ENCODE measurements at places on chromosomes 3 and 15.
A peak's percentile ranks its signal among the peaks of the same experiment; 100 is the strongest.

DNA sequence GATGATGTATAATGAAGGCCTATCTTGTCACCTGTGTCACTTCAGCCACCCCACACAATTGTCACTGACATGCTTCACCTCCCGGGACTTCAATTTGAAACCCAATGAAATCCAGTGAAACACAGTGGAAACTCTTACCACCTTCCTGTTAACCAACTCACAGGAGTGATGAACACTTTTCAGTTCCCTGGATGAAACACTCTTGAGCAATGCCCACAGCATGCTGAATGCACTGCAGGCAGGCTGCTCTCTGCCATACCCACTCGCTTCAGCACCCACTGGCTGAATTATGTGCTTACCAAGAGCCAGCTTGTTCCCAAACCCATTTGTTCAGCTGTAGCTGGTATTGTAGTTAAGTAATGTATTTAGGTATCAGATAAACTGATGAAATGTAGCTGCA is 47.0 kb downstream of the MAP2K1 start:
- peaks cover 43% of the 10 kb centered on the region for H3K4me1 ChIP-seq
- H3K36me3 ChIP-seq, result peaks cover 61% of the 10 kb centered on the region
- peak overlapping the region; percentile 50 for H3K27ac ChIP-seq
- H3K4me3 ChIP-seq, result no peak overlapping the region
- DNase-seq, result no peak
- no peaks in the 10 kb centered on the region for H3K27me3 ChIP-seq

- H3K27ac ChIP-seq, result no peak overlapping the region
- no peak overlapping the region for H3K4me3 ChIP-seq
- H3K27me3 ChIP-seq, result no peaks in the 10 kb centered on the region
- DNase-seq, result no peak
- no peaks in the 10 kb centered on the region for H3K4me1 ChIP-seq
Observed at GRCh38 chr3:47641739-47642138, 63.1 kb upstream of the CSPG5 start.

- no peak overlapping the region for H3K4me3 ChIP-seq
- H3K27ac ChIP-seq, result no peak overlapping the region
- no peak for DNase-seq
- H3K36me3 ChIP-seq, result no peaks in the 10 kb centered on the region
- no peaks in the 10 kb centered on the region for H3K27me3 ChIP-seq
Observed at GRCh38 chr3:155179966-155180757, 100.0 kb downstream of the MME start.

DNA sequence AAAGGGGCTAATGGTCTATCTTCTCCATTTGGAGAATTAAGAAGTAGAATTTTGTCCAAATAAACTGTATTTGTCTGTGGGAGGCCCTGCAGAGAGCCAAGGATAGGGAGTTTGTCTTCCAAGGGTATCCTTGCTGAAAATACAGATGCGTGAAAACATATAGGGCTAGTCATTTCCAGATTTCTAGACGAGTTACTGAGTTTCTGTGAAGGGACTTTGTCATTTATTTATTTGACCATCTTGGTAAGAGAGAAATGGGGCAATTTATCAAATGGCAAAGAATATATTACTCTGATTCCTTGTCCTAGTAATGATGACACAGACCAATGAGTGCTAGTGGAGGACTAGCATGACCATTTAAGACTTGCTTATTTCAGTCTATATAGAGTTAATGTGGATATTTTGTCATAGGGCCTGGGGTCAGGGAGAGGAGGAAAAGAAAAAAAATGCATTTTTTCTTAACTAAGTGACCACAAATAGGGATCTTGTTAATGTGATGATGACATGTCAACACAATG is 376.6 kb upstream of the ONECUT1 start:
- no peaks in the 10 kb centered on the region for H3K36me3 ChIP-seq
- H3K4me3 ChIP-seq, result no peak overlapping the region
- H3K27ac ChIP-seq, result no peak overlapping the region
- H3K4me1 ChIP-seq, result no peaks in the 10 kb centered on the region
- no peak for DNase-seq

DNA sequence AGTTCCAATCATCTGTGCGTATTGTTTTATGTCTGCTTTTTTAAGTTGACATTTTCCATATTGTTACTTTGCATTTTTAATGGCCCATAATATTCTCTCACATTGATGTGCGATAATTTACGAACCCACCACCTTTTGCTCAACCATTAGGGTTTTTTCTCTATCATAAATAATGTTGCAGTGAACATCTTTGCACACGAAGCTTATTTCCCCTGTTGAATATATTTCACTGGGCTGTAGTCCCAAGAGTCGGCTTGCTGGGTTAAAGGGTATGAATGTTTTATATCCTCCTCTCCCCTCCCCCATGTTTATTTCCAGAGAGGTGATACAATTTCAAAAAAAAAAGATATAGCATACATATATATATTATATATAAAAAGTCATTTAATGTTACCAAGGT is 272.7 kb upstream of the RGMA start:
- no peak overlapping the region for H3K27ac ChIP-seq
- H3K4me1 ChIP-seq, result no peaks in the 10 kb centered on the region
- DNase-seq, result no peak
- H3K36me3 ChIP-seq, result no peaks in the 10 kb centered on the region
- H3K4me3 ChIP-seq, result no peak overlapping the region

- H3K4me3 ChIP-seq, result no peak overlapping the region
- peaks cover 39% of the 10 kb centered on the region for H3K36me3 ChIP-seq
- peak overlapping the region; percentile 50 for H3K27ac ChIP-seq
- no peak for DNase-seq
- no peaks in the 10 kb centered on the region for H3K27me3 ChIP-seq
- H3K4me1 ChIP-seq, result no peaks in the 10 kb centered on the region
Observed at GRCh38 chr3:48966876-48967361, 23.1 kb upstream of the P4HTM start.

DNA sequence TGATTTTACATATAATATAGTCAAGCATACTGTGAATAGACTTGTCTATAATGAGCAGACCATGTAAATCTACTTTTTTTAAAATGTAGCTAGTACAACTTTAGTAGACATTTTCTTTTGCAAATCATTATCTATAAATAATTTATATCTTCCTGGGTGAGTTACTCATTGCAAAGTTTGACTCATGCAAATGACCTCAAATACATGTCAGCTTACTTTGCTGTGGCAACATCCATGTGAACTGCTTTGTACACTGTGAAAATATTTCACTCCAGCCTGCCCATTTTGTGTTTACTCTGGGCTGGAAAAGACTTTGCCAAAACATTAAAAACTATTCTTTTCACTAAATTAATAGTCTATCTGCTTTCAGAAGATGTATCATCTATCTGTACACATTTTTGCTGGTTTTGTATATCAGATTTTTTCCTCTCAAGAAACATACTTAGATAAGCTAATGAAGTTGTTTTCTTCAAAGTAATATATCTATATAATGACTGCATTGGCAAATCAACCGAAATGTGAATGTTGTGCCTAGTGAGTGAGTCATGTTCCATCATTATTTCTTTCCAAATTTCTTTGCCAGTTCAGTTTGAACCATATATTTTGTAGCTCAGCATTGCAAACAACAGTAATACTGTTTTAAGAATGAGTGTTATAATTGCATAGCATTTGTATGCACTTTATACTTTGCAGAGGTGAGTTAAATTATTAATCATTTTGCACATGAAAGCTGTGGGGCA is 26.5 kb downstream of the IGSF10 start:
- no peaks in the 10 kb centered on the region for H3K27me3 ChIP-seq
- H3K27ac ChIP-seq, result no peak overlapping the region
- DNase-seq, result no peak
- no peaks in the 10 kb centered on the region for H3K36me3 ChIP-seq
- no peaks in the 10 kb centered on the region for H3K4me1 ChIP-seq
- no peak overlapping the region for H3K4me3 ChIP-seq

DNA sequence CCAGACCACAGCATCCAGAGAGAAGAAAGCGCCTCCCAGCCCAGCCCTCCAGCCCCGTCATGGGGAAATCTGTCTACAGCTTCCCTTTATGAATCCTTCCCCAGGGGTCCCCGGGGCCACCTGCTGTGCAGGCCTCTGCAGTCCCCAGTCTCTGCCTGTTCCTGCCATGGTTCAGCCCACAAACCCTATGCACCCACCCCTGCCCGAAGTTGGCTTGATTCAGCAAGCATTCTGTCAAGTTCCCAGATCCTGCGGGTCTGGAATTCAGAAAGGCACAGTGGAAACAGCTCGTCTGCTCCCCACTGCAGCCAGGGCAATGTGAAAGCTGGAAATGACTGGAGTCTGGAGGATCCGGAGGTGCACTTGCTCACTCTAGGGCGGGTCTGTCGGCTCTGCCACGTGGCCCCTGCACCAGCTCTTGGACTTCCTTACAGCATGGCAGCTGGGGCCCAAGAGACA is 2.9 kb upstream of the OCA2 start:
- peak; percentile 16 for DNase-seq
- peaks cover 91% of the 10 kb centered on the region for H3K27me3 ChIP-seq
- H3K27ac ChIP-seq, result no peak overlapping the region
- H3K4me1 ChIP-seq, result peaks cover 22% of the 10 kb centered on the region
- peaks cover 1% of the 10 kb centered on the region for H3K36me3 ChIP-seq
- no peak overlapping the region for H3K4me3 ChIP-seq

- no peak overlapping the region for H3K27ac ChIP-seq
- peaks cover 11% of the 10 kb centered on the region for H3K27me3 ChIP-seq
- H3K4me3 ChIP-seq, result no peak overlapping the region
Observed at GRCh38 chr3:160698599-160699195, 21.7 kb downstream of the ARL14 start.

DNA sequence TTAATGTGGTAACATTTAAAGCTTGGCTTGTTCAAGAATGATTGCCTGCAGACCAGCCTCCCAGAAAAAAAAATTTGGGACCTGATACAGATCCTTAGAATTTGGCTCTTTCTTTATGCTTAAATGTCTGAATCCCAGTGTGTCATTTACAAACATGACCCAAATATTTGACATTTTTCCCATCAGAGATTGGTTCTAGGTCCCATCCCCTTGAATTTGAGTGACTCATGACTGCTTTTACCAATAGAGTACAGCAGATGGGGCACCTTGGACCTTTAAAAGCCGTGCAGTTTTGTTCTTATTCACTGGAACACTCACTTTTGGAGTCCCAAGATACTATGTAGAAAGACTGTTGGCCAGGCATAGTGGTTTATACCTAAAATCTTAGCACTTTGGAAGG is 231.6 kb downstream of the ZIC1 start:
- H3K36me3 ChIP-seq, result no peaks in the 10 kb centered on the region
- no peaks in the 10 kb centered on the region for H3K4me1 ChIP-seq
- H3K27me3 ChIP-seq, result no peaks in the 10 kb centered on the region
- no peak for DNase-seq
- no peak overlapping the region for H3K27ac ChIP-seq
- H3K4me3 ChIP-seq, result no peak overlapping the region

- H3K4me1 ChIP-seq, result no peaks in the 10 kb centered on the region
- no peak overlapping the region for H3K27ac ChIP-seq
- no peak overlapping the region for H3K4me3 ChIP-seq
- no peak for DNase-seq
Observed at GRCh38 chr3:56197259-56197965, 270.9 kb downstream of the ERC2 start.

DNA sequence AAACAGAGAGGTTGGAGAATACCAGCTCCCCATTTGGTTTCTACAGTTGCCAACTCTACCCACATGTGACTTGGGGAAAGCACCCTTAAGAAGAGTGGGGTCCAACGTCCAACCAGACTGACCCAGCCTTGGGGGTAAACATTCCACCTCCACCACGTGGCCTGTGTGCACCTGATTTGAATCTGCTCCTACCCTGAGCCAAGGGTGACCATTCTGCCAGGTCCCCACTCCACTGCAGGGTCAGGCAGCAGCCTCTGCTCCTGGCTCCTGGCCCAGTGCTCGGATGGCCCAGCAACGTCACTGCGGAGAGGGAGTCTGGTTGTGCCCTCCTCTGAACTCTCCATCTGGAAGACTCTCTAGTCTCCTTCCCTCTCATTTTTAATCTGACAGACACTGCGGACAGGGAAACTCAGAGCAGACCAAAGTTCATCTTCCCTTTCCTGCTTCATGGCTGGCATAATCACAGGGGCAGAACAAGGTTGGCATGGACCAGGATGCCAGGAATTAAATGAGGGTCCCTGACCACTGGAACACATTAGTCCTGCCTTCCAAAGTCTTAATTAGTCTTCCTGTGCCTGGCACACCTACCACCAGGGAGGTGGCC is 29.4 kb downstream of the FHIT start:
- H3K27me3 ChIP-seq, result no peaks in the 10 kb centered on the region
- H3K4me1 ChIP-seq, result no peaks in the 10 kb centered on the region
- no peak overlapping the region for H3K27ac ChIP-seq
- H3K36me3 ChIP-seq, result no peaks in the 10 kb centered on the region
- no peak for DNase-seq

DNA sequence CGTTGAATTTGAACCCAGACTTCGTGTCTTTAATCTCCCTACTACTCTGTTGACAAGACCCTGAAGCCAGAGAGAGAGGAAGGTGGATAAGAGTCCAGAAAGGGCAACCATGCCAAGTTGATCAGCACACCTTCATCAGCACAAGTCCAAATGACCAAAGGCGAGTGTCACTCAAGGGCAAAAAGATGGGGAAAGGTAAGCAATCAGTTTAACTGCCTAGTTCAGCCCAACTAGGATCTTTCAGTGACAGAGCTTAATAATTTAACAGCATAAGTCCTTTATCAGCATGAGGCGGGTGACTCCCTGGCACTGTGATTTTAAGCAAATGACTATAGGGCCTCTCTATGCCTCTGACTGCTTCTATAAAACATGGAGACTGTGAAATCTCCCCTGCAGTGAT is 6.2 kb downstream of the SUCLG2 start:
- no peak overlapping the region for H3K4me3 ChIP-seq
- no peaks in the 10 kb centered on the region for H3K27me3 ChIP-seq
- DNase-seq, result no peak
- H3K27ac ChIP-seq, result no peak overlapping the region
- peaks cover 51% of the 10 kb centered on the region for H3K4me1 ChIP-seq

GRCh38 chr15:44308415-44308814 is 19.9 kb downstream of the GOLM2 start:
- no peaks in the 10 kb centered on the region for H3K27me3 ChIP-seq
- H3K27ac ChIP-seq, result no peak overlapping the region
- peaks cover 8% of the 10 kb centered on the region for H3K36me3 ChIP-seq

- H3K4me1 ChIP-seq, result peaks cover 57% of the 10 kb centered on the region
- H3K27me3 ChIP-seq, result no peaks in the 10 kb centered on the region
- H3K27ac ChIP-seq, result peak overlapping the region; percentile 98
- peak overlapping the region; percentile 96 for H3K4me3 ChIP-seq
- H3K36me3 ChIP-seq, result peaks cover 14% of the 10 kb centered on the region
- DNase-seq, result no peak
Observed at GRCh38 chr3:100402256-100402655, 917 bp downstream of the LNP1 start.

DNA sequence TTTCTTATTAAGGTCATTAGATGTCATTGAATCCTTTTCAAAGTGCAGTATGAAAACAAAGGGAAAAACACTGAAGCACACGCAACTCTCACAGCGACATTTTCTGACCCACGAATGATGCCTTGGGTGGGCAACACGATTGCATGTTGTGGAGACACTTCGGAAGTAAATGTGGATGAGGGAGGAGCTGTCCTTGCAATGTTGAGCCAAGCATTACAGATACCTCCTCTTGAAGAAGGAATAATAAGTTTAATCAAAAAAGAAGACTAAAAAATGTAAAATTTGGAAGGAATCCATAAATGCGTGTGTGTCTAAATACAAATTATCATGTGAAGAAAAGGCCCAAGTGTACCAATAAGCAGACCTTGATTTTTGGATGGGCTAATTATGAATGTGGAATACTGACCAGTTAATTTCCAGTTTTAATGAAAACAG is 16.9 kb downstream of the THBS1 start:
- peaks cover 24% of the 10 kb centered on the region for H3K27me3 ChIP-seq
- no peak for DNase-seq
- no peaks in the 10 kb centered on the region for H3K4me1 ChIP-seq
- no peak overlapping the region for H3K4me3 ChIP-seq
- no peaks in the 10 kb centered on the region for H3K36me3 ChIP-seq

- H3K36me3 ChIP-seq, result peaks cover 41% of the 10 kb centered on the region
- peak; percentile 21 for DNase-seq
- H3K4me3 ChIP-seq, result peak overlapping the region; percentile 93
- H3K4me1 ChIP-seq, result peaks cover 48% of the 10 kb centered on the region
- H3K27me3 ChIP-seq, result peaks cover 4% of the 10 kb centered on the region
- H3K27ac ChIP-seq, result peak overlapping the region; percentile 94
Observed at GRCh38 chr15:41334293-41335120, 1.8 kb downstream of the NUSAP1 start.

Data from activated naive CD4-positive, alpha-beta T cell treated with anti-CD3 and anti-CD28 coated beads, Interleukin-2, amount 10 ng/mL, durations not matched to agents 7 days and 5 days (primary cell).